ENCODE measurements at places on chromosomes 2 and 18.

DNA sequence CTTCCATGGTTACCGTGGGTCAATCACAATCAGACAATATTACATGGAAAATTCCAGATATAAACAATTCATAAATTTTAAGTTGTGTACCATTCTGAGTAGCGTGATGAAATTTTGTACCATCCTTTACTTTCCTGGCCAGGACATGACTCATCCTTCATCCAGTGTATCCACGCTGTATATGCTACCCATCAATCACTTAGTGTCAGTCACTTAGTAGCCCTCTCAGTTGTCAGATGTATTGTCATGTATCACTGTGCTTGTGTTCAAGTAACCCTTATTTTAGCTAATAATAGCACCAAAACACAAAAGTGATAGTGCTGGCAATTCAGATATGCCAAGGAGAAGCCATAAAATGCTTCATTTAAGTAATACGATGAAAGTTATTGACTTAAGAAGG is 282.6 kb downstream of the CPS1 start:
- DNase-seq, result no peak

DNA sequence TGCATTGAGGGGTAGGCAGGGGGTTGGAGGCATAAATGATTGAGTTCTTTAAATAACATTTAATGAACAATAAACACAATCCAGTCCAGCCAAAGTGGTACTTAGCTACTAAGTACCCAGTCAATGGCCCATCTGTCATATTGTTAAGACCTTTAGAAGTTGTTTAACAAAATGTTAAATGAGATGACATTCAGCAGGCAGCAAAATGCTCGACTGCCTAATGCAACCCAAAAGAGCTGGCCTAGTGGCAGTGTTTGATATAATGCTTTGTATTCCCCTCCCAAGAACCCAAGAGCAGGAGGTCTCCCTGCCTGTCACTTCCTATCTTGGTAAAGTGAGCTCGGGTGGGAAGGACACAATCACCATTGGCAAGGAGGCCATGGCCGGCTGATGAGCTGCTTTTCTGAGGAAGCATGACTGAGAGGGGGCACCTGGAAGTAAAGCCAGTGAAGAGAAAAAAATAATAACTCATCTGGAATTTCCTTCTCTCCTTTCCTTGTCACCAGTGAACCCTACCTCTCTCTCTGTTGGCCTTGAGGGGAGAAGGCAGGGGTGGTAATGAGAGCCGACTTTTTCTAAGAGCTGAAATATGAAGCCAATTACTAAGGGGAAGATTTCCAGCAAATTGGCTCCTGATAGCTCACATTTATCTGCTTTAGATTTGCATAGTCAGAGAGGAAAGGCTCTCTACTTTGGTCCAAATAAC is 140.6 kb downstream of the C1D start:
- DNase-seq, result no peak

DNA sequence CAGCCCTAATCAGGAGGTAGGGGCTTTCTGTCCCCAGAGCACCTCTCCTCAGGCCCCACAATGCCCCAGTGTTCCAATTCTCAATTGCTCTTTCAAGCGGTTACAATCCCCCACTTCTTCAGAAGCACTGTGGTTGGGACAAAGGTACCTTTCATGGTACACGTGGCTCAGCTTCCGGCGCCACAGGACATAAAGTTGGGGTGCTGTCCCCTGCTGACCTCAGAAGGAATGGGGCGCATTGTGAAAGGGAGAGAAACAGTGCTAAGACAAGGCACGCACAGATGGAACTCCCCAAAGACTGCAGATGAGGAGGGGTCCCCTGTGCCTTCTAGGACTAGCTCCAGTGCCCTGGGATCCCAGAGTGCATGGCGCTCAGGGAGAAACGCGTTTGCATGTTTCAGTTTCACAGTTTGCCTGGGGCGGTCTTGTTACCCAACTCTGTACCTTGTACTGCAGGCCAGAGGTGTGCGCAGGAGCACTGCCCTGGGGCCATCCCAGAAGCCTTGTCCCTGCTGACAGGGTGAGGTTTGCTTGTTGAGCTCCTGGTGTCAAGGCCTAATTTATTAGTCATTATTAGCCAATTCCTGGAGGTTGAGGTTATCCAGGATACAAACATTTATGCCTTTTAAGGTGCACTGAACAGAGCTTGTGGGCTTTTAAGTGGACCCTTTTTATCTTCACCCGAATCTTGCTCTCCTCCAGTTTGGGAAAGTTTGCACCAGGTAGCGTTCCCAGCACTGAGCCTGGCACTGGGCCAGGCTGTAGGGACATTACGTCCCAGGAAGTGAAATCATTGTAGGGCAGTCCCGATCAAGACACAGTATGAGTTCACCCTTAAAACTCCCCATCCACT is 7.6 kb downstream of the CNDP1 start:
- no peak for DNase-seq

DNA sequence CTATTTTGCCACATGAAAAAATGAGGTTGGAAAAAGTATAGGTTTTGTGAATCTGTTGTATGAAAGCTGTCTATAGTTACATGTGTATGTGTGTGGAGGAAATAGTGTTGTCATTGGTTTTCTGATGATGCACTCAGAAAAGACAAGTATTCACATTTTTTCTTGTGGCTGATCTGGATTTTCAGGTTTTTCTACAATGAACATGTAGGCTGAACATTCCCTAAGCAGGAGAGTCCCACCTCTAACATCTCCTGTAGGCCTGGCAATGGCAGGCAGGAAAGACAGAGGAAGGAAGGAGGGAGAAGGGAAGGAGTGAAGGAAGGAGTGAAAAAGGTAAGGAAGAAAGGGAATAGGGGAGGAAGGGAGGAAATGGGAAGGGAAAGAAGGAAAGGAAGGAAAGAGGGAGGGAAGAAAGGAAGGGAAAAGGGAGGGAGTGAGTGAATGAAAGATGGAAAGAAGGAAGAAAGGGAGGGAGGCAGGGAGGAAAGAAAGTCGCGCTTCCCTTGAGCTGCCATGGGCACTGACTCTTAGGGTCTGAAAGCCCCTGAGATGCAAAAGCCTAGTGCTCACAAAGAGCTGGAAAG is 495 bp upstream of the IL36RN start:
- no peak for DNase-seq
